ENCODE measurements at places on chromosomes 4 and X.

GRCh38 chr4:127775843-127776242 is 6.3 kb upstream of the HSPA4L start:
- no peak overlapping the region for H3K27ac ChIP-seq
- H3K4me3 ChIP-seq = no peak overlapping the region
- H3K27me3 ChIP-seq = no peaks in the 10 kb centered on the region
- no peaks in the 10 kb centered on the region for H3K4me1 ChIP-seq

DNA sequence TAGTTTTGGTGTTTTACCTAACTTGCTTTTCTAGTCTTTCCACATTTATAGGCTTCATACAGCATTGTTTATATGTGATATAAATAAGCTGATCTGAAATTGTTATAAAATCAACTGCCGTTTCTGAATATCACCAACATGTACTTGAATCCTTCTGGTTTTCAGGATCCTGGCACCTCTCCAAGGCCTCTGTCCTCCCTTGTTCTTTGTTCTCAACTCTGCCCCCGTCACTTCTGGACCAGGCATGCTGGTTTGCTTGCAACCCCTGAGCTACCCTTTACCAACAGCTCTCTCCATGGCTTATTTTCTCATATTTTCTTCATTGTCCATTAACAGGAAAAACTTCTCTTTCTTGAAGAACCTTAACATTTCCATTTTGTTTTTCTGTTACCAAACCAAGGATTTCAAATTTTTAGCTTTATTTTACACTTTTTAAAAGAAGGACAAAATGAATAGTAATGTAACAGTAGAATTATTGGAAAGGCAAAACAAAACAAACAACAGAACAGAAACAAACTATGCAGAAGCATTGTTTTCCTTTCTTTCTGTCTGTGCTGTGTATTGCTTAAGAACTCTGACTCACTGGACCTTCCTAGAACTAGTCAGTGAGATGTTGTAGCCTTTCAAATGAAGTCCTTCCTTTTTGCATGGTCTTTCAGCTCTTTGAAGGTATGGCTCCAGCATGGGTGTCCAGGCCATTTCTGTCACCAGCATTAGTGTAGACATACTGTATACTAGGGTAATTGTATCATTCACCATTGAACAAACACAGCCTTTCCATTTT is 44.8 kb downstream of the BANK1 start:
- H3K27ac ChIP-seq = no peak overlapping the region
- H3K4me1 ChIP-seq = no peaks in the 10 kb centered on the region
- ATAC-seq = no peak
- H3K36me3 ChIP-seq = no peaks in the 10 kb centered on the region
- no peaks in the 10 kb centered on the region for H3K27me3 ChIP-seq
- H3K4me3 ChIP-seq = no peak overlapping the region

- no peak overlapping the region for H3K27ac ChIP-seq
- no peak overlapping the region for H3K4me3 ChIP-seq
- H3K4me1 ChIP-seq = no peaks in the 10 kb centered on the region
- no peak for ATAC-seq
These were observed 49.2 kb upstream of the HDAC8 start for GRCh38 chrX:72621625-72622485.

DNA sequence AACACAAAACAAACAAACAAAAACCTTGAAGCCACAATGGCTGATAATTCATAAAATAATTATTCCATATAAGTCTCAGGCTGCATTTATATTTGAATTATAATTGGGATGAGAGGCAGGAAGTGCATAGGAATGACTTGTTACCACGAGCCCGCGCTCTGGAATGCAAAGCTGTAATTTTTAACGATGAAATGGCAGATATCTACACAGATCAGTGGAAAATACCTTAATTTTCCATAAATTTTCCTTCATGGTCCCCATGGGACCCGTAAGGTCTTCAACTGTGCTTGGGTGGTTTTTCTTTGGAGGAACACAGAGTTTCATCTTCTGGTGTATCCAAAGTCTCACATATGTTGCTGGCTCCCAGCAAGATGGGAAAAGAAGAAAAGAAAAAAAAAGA is 226.8 kb downstream of the SHOX start:
- H3K4me3 ChIP-seq = no peak overlapping the region
- H3K27ac ChIP-seq = no peak overlapping the region
- ATAC-seq = no peak
- H3K4me1 ChIP-seq = no peaks in the 10 kb centered on the region
- H3K27me3 ChIP-seq = peaks cover 19% of the 10 kb centered on the region

GRCh38 chr4:19402581-19403065 is 849.1 kb upstream of the SLIT2 start:
- H3K4me1 ChIP-seq = no peaks in the 10 kb centered on the region
- no peak for ATAC-seq
- no peak overlapping the region for H3K4me3 ChIP-seq
- no peaks in the 10 kb centered on the region for H3K36me3 ChIP-seq
- no peaks in the 10 kb centered on the region for H3K27me3 ChIP-seq

- H3K36me3 ChIP-seq = no peaks in the 10 kb centered on the region
- peaks cover 11% of the 10 kb centered on the region for H3K4me1 ChIP-seq
- peaks cover 70% of the 10 kb centered on the region for H3K27me3 ChIP-seq
- no peak overlapping the region for H3K4me3 ChIP-seq
- H3K27ac ChIP-seq = no peak overlapping the region
These were observed 1.8 kb downstream of the PRSS12 start for GRCh38 chr4:118350961-118351360.

DNA sequence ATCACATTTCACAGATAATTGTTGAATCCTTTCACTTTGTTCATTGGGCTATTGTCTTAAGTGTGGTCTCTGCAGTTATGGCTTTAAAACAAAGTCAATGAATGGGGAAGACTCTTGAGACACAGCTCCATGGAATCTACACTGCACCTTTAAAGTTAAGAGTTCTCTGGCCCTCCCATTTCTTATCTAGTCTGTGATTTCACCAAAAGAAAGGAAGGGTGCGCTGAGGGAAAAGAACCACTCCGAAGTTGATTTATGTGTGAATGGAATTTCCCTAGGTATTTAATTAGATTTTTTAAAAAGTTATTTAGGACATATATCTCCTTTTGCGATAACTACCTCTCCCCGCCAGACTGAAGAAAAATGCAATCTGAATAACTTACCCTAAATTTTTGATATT is 2.5 kb downstream of the SEPTIN11 start:
- H3K27me3 ChIP-seq = no peaks in the 10 kb centered on the region
- no peak for ATAC-seq
- no peak overlapping the region for H3K4me3 ChIP-seq
- H3K27ac ChIP-seq = no peak overlapping the region

GRCh38 chr4:11250510-11250909 is 178.2 kb downstream of the HS3ST1 start:
- ATAC-seq = no peak
- no peak overlapping the region for H3K4me3 ChIP-seq
- H3K36me3 ChIP-seq = no peaks in the 10 kb centered on the region
- no peak overlapping the region for H3K27ac ChIP-seq
- no peaks in the 10 kb centered on the region for H3K4me1 ChIP-seq

GRCh38 chr4:82638479-82638878 is 76.7 kb upstream of the TMEM150C start:
- no peak overlapping the region for H3K4me3 ChIP-seq
- H3K36me3 ChIP-seq = peaks cover 24% of the 10 kb centered on the region
- no peaks in the 10 kb centered on the region for H3K27me3 ChIP-seq
- no peak for ATAC-seq
- no peak overlapping the region for H3K27ac ChIP-seq
- H3K4me1 ChIP-seq = no peaks in the 10 kb centered on the region

DNA sequence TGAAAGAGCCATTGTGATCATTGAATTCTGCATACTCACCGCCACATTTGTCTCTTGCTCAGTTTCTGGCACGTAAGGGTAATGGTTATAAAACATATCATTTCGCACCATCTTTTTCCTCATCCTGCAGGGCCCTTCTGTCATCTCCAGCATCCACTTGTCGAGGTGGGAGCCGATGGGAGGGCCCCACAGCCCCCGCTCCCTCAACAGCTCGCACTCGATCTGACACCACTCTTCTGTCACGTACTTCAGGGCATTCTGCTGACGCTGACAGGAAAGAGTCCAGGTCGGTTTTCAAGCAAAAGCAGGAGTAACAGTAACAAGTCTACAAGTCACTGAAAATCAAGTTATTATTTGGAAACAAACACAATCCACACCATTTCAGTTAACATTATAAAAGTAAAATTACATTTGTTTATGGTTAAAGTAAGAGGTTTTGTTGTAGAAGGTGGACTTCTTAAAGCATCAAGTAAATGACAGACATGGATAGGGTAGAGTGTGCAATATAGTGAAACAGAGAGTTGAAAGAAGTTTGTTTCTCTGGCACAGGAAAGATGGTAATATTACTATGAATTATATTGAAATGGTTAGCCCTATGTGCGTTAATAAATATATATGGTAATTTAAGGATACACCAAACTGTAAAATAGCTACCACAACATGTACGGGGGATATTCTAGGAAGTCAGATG is 150.6 kb downstream of the CDS1 start:
- H3K4me1 ChIP-seq = no peaks in the 10 kb centered on the region
- no peaks in the 10 kb centered on the region for H3K27me3 ChIP-seq
- no peak overlapping the region for H3K27ac ChIP-seq
- peaks cover 4% of the 10 kb centered on the region for H3K36me3 ChIP-seq

DNA sequence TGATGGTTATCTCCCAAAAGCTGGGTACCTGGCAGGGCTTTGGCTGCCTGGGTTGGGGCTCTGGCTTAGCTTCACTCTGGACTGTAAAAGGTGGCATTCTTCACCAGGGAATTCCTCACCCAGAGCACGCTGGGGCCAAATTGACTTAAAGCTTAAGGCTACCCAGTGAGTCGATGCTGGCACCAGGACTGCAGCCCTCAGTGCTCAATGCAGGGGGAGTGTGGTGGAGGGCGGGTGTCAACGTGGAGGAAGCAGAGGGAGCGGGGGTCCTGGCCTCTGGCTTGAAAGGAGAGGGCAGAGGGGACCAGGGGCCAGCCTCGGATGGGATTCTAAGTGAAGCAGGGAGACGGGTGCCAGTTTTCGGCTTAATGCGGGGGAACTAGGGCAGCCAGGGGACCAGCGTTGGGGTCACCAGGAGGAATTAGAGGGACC is 446 bp upstream of the FAM50A start:
- H3K4me3 ChIP-seq = peak overlapping the region; percentile 12
- H3K36me3 ChIP-seq = no peaks in the 10 kb centered on the region
- no peaks in the 10 kb centered on the region for H3K4me1 ChIP-seq
- peak overlapping the region; percentile 86 for H3K27ac ChIP-seq
- no peaks in the 10 kb centered on the region for H3K27me3 ChIP-seq

- no peaks in the 10 kb centered on the region for H3K27me3 ChIP-seq
- H3K27ac ChIP-seq = no peak overlapping the region
- no peak overlapping the region for H3K4me3 ChIP-seq
- no peaks in the 10 kb centered on the region for H3K36me3 ChIP-seq
These were observed 4.3 kb downstream of the CXCL9 start for GRCh38 chr4:76003035-76003434.

- peaks cover 4% of the 10 kb centered on the region for H3K4me1 ChIP-seq
- peak; percentile 28 for ATAC-seq
- H3K36me3 ChIP-seq = no peaks in the 10 kb centered on the region
These were observed 44.1 kb upstream of the SH3RF1 start for GRCh38 chr4:169314906-169315305.

DNA sequence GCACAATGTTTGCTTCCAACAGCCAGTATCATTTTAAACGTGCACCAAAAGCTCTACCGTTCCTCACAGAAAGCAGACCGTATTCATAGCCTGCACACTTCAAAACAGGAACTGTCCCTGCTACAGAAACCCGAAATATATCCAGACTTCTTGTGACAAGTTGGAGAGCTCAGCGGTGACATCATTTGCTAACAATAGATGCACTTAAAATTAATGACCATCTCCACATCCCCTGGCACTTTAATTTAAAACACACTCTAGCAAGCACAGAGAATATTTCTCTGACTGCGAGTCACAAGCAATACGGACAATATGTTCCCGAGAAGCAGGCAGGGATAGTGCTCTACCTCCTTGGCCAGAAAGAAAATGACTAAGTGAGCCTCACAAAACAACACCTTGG is 2.5 kb downstream of the NYX start:
- no peaks in the 10 kb centered on the region for H3K27me3 ChIP-seq
- no peaks in the 10 kb centered on the region for H3K4me1 ChIP-seq
- H3K27ac ChIP-seq = peak overlapping the region; percentile 83
- peak; percentile 90 for ATAC-seq
- peak overlapping the region; percentile 16 for H3K4me3 ChIP-seq
- no peaks in the 10 kb centered on the region for H3K36me3 ChIP-seq

DNA sequence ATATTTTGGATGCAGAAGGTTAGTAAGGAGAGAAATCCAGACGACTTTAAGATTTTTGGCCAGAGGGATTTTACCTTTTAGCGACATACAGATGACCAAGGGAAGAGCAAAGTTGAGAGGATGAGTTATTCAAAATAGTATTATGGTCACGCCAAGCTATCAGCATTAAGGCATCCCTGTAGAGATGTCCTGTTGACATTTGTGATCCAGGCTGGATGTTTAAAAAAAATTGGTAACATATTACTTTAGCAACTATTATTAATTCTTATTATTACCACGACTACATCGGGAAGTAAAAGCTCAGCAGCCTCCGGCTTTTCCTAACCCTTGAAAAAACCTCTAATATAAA is 562 bp upstream of the OSTC start:
- H3K27ac ChIP-seq = peak overlapping the region; percentile 90
- H3K27me3 ChIP-seq = no peaks in the 10 kb centered on the region
- H3K4me3 ChIP-seq = peak overlapping the region; percentile 82
- no peaks in the 10 kb centered on the region for H3K36me3 ChIP-seq
- ATAC-seq = no peak

DNA sequence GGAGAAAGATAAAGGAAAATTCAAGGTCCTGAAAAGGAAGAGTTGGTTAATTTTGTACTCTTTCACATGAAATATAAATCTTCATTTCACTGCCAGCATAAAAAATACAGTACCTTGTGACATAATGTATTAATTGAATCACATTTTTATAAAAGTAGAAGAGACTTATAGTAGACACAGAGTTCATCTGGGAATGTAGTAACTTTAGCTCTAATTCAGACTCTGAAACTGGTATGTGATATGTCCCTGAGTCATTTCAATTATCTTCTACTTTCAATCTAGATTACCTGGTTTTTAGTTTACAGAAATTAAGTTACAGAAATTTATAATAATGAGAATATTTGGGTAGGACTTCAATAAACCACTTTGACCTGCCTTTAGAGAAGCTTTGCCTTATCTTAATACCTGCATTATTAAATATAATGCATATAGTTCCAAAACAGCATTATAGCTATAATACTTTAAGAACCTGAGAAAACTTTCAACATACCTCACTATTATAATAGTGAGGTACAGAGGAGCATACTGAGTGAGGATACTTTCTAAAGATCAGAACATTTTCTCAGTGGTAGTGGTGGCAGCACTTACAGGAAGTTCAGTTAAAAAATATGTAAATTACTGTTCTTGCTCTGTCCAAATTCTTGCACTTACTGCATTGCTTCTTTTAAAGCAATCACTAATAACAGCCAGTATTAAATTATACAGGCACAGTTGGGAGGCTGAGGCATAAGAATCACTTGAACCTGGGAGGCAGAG is 11.2 kb downstream of the NEK1 start:
- no peak overlapping the region for H3K4me3 ChIP-seq
- peaks cover 5% of the 10 kb centered on the region for H3K4me1 ChIP-seq
- ATAC-seq = no peak
- no peaks in the 10 kb centered on the region for H3K27me3 ChIP-seq
